Fibroblast of skin of left biceps (primary cell): ENCODE measurements at places on chromosomes 16 and 17.

DNA sequence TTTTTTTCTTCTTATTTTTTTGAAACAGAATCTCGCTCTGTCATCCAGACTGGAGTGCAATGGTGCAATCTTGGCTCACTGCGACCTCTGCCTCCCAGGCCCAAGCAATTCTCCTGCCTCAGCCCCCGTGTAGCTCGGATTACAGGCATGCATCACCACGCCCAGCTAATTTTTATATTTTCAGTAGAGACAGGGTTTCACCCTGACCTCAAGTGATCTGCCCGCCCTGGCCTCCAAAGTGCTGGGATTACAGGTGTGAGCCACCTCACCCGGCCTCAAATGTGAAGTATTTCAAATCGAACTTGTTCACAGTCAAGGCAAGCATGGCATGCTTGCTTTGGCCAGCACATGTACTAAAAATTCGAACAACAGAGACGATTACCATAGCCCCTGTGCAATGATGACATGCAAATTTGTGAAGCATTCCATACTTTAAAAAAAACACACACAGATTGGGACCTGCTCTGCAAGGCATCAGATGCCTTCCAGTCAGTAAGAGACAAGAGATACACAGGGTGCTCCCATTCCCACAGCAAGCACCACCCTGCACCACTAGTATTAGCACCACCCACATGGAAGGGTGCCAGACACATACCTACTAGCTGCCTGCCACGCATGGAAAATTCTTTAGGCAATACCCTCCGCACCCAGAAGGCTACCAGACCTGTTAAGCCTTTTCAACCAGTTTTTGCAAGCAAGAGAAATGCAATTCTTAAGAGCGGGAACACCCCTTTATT is 47.2 kb downstream of the ANKRD11 start:
- DNase-seq: no peak

- no peak for DNase-seq
Observed at GRCh38 chr17:18919963-18920362, 32.0 kb upstream of the SLC5A10 start.

DNA sequence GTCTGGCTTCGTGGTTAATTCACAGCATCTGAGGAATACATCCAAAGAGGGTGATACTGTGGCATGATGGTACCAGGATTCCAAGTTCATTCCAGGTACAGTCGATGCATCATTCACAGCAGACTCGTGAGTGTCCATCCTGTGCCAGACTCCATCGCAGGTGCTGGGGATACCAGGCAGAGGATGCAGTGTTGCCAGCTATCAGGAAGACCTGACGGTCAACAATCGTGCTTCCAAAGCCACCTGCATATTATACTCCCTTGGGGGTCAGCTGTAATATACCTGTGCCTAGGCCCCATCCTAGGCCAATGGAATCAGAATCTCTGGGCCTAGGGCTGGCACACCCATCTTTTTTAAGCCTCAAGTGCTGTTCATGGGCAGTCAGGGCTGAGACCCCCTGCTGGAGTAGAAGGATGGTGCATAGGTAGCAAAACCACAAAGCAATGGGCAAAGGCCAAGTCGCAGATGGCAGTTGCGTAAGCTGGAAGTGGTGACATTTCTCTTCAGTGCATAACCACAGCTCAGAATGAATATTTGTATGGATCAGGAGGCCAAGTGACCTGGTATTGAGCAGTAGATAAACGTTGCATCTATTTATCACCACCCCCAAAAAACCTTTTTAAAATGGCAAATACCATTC is 42.9 kb upstream of the C16orf78 start:
- no peak for DNase-seq

DNA sequence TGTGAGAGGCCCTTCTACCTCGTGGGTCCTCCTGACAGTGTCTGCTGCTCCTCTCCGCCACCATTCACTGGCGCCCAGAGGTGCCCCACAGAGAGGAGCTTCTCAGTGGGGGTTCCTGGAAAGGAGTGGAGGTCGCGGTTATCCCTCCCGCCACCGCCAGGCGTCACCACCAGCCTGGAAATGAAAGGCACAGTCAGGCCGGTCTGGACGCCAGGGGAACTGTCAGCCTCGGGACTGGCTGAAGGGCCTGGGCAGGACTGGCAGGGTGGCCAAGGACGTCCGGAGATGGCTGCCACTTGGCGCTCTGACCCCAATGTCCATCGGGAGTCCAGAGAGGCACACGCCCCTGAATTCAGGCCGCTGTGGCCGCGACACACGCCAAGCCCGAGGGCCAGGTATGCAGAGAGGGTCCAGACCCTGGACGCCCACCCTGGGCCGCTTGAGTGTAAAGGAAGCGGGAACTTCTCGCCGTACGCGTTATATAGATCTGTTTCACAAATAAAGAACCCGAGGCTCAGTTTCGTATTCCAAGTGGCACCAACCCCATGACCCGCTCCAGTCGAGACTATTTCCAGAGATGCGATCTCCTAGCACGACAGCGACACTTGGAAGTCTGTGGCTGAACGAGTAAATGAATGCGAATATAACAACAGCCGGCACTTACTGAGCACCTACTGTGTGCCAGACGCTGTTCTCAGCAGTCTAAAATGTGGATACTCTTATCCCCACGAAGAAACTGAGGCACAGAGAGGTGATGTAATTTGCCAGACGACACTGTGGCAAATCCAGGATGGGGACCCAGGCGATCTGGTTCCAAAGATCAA is 7.6 kb upstream of the NXPH3 start:
- DNase-seq: peak; percentile 17

DNA sequence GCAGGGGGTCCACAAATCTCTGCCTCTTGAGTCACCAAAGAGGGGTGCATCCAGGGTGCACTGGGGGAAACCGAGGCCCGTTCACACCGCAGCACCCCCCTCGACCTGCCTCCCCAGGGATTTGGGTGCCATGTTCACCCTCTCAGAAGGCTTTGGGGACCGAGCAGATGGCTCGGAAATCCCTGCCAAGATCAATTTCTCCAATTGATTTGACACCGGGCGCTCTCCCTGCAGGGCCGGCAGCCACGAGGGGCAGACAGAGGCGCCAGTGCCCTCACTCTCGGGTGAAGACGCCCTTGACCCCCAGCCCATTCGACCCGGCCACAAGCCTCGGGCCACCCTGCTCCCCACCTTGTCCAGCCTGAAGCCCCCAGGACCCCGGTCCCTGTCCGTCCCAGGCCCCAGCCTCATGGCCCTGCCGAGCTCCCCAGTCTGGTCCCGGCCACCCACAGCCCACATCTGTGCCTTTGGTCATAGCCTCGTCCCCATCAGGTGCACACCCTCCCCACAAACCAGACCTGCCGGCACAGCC is 9.3 kb downstream of the SSTR5 start:
- no peak for DNase-seq

- DNase-seq: no peak
Observed at GRCh38 chr16:10308305-10309193, 77.3 kb upstream of the ATF7IP2 start.

DNA sequence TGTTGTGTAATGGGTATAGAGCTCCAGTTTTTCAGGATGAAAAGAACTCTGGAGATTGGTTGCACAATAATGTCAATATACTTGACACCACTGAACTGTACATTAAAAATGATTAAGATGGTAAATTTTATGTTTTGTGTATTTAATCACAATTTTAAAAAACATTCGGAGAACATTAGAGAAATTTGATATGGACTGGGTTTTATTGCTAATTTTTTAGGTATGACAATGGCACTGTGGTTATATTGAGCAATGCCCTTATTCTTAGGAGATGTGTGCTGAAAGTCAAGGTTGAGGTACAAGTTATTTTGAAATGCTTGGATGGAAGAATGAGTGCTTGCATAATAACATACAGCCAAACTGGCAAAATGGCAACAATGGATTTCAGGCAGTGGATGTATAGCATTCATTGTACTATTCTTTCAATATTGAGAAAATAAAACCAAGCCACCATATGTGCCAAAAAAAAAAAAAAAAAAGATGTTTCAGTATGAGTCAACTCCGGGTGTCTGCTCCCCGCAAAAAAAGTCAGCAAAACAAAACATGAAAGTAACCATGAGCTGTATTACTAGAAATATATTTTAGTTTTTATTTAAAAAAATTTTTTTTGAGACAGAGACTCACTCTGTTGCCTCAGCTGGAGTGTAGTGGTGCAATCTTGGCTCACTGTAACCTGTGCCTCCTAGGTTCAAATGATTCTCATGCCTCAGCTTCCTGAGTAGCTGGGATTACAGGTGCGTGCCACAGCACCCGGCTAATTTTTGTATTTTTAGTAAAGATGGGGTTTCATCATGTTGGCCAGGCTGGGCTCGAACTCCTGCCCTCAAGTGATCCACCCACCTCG is 19.8 kb downstream of the HOXB1 start:
- peak; percentile 62 for DNase-seq

- DNase-seq: no peak
Observed at GRCh38 chr17:82216301-82217119, 3.9 kb upstream of the CCDC57 start.

DNA sequence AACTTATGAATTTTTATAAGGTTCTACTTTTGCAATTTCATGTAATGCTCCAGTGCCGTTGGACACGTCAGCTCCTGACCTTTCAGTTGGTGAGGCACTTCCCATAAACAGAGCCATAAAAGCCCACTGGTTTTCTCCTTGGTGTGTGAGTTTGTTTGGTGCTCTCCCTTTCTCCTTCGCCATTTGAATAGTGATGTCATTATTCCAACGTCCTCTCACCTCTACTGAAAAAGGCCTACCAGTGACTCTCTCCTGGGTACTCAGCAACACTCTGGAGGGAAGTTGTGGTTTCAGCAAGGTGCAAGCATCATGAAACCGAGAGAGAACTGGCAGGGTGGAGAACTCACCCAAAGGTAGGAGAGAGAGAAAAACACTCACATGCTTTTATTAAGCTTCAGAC is 29.6 kb upstream of the HNF1B start:
- no peak for DNase-seq

GRCh38 chr17:68399638-68400403 is 57.5 kb downstream of the WIPI1 start:
- DNase-seq: no peak

GRCh38 chr17:73658821-73659515 is 14.7 kb upstream of the SDK2 start:
- no peak for DNase-seq

- no peak for DNase-seq
Observed at GRCh38 chr16:88195269-88195705, 187.5 kb upstream of the ZNF469 start.

DNA sequence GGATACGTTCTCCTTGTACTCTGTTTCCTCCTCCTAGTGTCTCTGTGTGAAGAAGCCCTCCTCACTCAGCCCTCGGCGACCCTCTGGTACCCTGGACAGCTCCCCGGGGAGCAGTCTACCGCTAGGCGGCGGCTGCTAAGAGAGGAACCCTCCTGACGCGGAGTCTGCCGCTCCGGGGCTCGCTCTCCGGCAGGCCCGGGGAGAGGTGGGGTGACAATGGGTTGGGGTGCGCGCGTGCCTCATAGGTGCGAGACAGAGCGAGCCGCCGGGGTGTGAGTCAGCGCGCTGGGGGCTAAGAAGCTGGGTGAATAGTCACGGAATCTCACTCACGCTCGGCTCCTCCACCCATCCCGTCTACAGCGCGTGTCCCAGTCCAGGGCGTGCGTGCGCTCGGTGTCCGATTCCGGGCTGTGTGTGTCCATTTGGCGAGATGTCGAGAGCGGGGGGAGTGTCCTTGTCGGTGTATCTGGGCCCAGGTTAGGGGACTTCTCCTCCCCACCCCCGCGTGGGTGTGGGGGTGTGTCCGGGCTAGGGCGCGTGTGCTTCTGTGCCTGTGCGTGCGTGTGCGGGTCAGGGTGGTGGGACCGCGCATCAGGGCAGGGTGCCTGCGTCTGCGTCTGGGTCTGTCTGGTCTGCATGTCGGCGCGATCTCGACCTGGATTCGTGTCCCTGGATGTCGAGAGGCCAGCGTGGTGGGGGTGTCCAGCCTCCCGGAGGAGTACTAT is 577 bp upstream of the HS3ST2 start:
- peak; percentile 17 for DNase-seq

- DNase-seq: no peak
Observed at GRCh38 chr16:87070657-87071056, 246.5 kb downstream of the C16orf95 start.

GRCh38 chr17:50458701-50459676 is 9.7 kb downstream of the CHAD start:
- no peak for DNase-seq
